ENCODE measurements at places on chromosomes 11 and 22.

- no peak for DNase-seq
These were observed 234.4 kb downstream of the GRM5 start for GRCh38 chr11:88831303-88831890.

GRCh38 chr11:119115484-119116234 is 5.7 kb upstream of the HINFP start:
- no peak for DNase-seq

GRCh38 chr11:123505546-123506299 is 75.7 kb downstream of the GRAMD1B start:
- no peak for DNase-seq

DNA sequence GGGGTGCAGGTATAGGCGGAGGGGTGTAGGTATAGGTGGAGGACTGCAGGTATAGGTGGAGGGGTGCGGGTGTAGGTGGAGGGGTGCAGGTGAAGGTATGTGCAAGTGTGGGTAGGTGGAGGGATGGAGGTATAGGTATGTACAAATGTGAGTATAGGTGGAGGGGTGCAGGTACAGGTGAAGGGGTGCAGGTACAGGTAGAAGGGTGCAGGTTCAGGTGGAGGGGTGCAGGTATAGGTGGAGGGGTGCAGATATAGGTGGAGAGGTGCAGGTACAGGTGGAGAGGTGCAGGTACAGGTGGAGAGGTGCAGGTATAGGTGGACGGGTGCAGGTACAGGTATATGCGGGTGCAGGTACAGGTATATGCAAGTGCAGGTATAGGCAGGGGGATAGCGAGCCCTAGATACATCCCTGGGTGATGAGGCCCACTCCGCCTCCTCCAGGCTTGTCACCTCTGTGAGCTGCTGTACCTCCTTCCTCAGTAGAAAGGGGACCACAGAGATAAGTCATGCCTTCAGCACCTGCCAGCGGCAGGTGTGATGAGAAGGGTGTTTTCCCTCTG is 17.2 kb downstream of the LINC01488 start:
- DNase-seq, result no peak

GRCh38 chr22:17257121-17258001 is 38.1 kb upstream of the ADA2 start:
- DNase-seq, result no peak

GRCh38 chr11:27028561-27028965 is 12.1 kb upstream of the BBOX1 start:
- no peak for DNase-seq

GRCh38 chr11:107427569-107428180 is 29.9 kb downstream of the CWF19L2 start:
- no peak for DNase-seq

GRCh38 chr22:38230108-38230825 is 28.5 kb downstream of the MAFF start:
- no peak for DNase-seq

- no peak for DNase-seq
These were observed 50.7 kb upstream of the TTC12 start for GRCh38 chr11:113263458-113264259.

- no peak for DNase-seq
These were observed 12.7 kb downstream of the CSNK1E start for GRCh38 chr22:38304526-38304925.

DNA sequence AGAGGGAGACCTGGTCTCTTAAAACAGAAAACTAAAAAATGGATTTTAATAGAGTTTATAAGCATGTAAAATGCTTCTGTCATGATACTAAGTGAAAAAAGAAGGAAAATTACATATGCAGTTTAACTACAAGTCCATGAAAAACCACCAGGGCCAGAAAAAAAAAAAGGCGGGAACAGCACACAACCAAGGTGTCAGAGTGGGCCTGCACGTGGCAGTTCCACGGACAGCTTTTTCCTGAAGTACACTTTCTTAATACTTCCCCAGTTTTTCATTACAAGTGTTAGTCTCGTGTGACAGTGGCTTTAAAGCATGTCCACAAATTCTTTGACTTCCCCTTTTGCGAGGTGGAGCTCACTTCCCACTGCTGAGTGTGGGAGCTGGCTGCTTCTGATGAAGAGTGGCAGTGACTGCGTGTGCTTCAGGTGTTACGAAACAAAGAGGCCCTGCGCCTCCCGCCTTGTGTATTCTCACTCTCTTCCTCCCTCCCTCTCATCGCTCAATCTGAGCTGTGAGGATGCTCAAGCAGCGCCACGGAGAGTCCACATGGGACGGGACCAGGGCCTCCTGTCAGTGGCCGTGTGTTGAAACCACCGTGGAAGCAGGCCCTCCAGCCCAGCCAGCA is 16.4 kb downstream of the PPM1F start:
- DNase-seq, result no peak

DNA sequence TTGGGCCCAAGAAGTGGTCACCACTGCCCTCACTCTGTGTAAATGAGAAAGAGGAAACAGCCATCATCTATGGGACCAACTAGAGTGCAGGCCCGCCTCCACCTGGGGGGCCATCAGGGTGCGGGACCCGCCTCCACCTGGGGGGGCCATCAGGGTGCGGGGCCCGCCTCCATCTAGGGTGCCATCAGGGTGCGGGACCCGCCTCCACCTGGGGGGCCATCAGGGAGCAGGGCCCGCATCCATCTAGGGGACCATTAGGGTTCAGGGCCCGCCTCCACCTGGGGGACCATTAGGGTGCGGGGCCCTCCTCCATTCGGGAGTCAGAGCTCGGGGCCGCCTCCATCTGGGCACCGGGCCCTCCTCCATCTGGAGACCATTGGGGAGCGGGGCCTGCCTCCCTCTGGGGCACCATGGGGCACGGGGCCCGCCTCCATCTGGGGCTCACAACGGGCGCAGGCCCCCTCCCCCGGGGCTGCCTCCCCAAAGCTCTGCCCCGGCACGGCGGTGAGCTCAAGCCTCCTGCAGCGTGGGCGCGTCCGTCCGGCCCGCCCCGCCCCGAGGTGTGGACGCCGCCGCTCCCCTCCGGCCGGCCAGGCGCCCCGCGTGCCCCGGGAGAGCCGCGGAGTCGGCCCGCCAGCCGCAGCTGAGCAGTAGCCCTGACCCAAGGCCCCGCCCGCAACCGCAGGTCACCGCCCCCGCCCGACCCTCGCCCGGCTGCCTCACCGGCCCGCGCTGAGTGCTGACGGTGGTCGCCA is 512 bp downstream of the TOLLIP start:
- no peak for DNase-seq

- no peak for DNase-seq
These were observed 12.4 kb downstream of the CAVIN3 start for GRCh38 chr11:6307876-6308275.

DNA sequence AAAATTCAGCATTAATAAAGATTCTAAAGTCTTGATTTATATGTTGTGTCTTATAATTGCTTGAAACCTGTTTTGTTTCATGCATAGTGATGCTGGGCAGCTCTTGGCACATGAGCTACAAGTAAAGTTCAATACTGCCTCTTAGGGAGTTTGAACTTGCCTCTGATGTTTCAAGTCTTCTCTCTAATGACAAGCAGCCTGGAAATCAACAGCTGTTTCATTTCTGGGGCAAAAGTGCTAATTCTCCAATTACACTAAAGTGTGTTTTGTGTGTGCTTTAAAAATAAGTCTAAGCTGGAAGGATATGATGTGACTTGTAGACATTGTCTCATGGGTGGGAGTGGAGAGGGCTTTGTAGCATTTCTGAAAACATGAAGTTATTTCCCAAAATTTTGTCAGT is 23.7 kb upstream of the SESN3 start:
- DNase-seq, result no peak

DNA sequence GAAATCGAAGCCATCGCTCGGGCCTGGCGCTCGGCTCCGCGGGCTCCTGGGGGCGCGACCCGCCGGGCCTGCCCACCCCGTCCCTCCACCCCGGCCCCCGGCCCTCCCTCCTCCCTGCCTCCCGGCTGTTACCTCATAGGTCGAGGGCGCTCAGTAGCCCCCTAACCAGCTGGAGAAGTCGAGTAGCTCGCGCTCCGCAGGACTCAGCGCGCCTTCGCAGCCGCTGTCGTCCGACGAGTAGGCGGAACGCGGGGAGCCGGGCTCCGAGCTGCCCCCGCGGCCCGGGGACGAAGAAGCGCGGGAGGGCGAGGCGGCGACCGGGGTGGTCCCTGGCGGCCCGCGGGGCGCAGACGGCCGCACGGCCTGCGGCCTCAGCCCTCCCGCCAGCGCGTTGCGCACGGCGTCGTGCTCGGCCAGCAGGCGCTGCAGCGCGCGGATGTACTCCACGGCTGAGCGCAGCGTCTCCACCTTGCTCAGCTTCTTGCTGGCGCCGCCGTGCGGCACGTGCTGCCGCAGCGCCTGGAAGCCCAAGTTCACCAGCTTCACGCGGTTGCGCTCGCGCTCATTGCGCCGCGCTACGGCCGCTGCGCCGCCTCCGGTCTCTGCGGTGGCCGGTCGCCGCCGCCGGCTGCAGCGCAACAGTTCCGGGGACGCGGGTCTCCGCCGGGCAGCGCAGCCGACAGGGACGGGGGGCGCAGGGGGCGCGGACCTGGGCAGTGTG is 627 bp downstream of the ASCL2 start:
- DNase-seq, result peak; percentile 51
